ENCODE measurements at places on chromosomes 1 and 21.

DNA sequence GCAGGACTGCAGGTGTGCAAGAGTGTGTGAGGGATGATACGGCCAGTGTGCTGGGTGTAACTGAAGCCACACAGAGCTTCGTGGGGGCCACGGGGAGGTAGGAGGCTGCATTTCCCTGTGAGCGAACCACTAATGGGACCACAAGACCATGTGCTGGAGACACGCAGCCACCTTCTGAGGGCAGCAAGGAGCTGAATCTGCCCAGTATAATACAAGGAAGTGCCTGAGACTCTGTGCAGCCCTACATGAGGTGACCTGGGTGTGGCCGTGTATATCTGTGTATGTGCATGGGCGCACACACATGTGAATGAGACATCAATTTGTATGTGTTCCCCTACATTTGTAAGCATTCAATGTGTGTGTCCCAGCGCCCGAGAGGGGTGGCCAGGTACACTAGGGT is 50.8 kb downstream of the CHD5 start:
- DNase-seq = no peak

DNA sequence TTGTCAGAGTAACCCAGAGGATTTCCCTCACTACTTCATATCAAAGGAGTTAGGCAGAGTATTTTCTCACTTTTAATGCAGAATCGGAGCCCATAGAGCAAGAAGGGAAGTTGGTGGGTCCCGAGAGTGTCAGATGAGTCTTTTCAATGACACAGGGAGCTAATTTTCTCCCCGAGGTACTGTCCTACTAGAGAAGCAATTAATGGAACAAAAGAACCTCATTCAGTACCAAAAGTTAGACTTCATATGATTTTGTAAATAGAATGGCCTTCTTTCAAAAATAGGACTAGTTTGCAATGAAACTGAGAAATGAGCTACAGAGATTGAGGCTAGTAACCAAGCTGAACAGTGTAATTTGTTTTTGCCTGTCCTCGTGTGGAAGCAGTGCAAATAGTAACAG is 3.9 kb downstream of the NCAM2 start:
- DNase-seq = no peak

DNA sequence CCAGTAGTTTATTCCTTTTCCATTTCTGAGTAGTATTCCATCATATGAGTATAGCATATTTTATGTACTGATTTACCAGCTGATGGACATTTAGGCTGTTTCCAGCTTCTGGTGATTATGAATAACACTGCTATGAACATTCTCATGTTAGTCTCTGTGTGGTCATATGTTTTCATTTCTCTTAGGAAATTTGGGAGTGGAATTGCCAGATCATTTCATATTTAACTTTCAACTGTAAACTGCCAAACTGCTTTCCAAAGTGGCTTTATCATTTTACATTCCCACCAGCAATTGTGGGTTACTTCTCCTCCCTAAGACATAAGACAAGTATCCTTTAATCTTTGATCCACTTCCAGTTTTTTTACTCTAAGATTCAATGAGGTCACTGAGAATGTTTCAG is 85.7 kb upstream of the RALGPS2 start:
- no peak for DNase-seq

DNA sequence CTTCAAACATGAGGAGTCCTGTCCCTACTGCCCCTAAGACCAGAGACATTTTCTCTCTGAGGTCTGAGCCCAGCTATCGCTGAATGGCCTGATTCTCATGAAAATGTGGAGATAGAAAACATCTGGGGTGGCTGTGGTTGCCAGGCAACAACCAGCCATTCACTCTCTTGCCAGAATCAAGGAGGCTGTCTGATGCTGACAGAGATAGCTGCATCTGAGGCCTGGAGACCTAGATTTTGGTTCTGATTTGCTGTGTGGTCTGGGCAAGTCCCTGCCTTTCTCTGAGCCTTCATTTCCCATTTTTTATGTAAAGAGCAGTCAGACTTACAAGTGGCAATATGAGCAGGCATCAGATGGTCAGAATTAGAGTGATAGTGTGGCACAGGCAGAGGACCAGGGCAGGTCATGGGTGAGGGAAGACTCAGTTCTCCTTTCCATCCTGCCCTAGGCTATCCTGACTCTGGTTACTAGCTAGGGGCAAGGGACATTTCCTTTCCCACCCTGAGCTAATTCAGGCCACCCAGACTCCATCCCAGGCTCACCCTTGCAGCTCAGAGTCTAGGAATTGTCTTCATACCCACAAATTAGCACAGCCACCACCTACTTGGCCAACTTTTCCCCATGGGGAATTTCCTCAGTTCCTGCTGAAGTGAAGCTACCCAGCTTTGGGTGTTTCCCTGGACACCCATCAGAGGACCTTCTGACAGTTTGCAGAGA is 20.0 kb upstream of the RNF19B start:
- DNase-seq = no peak

GRCh38 chr1:229087906-229088305 is 183.0 kb upstream of the RAB4A start:
- no peak for DNase-seq

GRCh38 chr1:54287801-54288211 is 87.8 kb downstream of the MRPL37 start:
- DNase-seq = no peak

GRCh38 chr1:234692966-234693580 is 83.1 kb upstream of the IRF2BP2 start:
- DNase-seq = no peak

GRCh38 chr1:76300556-76300955 is 226.0 kb downstream of the ST6GALNAC3 start:
- DNase-seq = no peak

DNA sequence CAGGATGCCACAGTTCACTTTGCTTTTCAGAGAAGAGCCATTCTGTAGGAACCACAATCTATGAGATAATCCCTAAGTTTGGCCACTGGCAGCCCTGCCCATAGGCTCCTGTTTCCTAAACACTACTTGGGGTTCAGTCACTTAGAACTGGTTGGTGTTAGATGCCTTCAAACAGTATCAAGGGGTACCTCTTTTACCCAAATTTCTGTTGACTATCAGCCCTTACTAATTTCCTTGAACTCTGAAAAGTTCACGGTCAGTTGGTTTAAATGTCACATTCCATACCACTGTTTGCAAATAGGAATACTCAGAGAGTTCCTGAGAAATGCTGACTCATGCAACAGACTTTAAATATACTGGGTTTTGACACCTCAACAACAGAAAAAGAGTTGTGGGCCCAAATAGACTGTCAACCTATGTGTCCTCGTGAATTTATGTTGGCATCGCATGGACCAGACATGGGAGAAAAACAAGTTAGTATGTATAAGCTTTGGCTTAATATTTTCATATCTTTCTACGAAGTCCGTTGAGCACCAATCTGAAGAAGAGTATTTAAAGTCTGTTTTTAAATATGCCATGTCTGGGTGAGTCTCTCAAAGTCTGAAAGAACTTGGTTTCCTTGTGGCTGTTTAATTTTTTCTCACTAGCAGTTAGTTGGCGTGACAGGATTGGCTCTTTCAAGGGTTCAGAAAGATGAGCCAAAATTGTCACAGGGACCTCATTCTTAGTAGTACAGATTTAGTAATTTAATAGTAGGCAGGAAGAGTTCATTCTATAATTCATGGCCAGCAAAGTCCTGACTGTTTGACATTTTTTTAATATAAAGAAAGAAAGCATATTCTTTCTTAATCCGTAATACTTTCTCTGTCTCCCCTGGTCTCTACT is 56.5 kb upstream of the ZNF326 start:
- DNase-seq = no peak

DNA sequence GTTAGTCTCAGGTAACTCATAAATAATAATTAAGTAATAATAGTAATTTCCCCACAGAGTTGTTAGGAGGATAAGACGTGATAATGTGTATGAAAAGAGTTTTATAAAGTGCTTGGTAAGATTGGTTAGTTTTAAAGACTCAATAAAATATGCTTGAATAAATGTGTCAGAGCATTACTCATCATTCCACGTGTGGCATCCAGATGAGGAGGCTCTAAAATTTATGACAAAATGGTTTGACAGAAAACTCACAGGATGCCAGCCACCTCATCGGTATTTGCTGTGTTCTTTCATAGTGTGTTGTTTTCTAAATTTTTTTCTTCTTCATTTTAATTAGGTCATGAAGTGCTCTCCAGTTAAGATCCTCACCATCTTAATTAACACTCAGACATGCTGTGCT is 19.1 kb upstream of the SPAG17 start:
- DNase-seq = no peak

- DNase-seq = no peak
These were observed 7.5 kb upstream of the PTPN7 start for GRCh38 chr1:202167708-202168415.

- no peak for DNase-seq
These were observed 8.7 kb upstream of the LSM10 start for GRCh38 chr1:36406440-36406839.

- DNase-seq = peak; percentile 59
These were observed 648 bp downstream of the FAM76A start for GRCh38 chr1:27726173-27727044.

DNA sequence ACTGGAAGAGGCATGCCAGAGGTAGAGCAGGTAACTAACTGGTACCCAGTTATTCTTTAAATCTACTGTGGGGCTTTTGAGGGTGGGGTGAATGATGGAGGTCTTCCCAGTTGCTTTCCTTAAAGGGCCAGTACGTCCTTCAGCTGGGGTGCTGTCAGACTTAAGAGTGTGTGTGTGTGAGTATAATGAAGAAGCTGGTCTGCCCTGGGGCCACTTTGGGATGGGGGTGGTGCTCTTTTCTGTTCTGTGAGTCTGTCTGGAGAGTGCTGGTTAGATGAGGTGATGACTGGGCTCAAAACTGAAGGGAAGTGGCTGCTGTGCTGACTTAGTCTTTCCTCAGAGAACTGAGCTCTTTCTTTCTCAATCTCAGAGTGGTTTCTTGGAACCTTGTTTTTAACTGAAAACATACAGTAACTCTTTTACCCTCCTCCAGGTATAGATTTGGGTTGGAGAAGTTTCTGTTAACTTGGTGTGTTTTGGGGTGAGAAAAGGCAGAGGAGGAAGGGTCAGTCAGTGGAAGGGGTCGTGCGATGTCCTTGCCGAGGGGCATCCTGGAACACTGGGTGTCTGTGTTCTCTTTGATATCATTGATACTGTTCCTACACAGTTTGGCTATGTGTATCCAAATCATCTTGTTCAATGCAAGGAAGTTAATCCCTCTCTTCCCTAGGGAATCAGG is 746 bp downstream of the MACF1 start:
- peak; percentile 80 for DNase-seq

GRCh38 chr1:155859881-155860871 is 809 bp downstream of the SYT11 start:
- peak; percentile 59 for DNase-seq

DNA sequence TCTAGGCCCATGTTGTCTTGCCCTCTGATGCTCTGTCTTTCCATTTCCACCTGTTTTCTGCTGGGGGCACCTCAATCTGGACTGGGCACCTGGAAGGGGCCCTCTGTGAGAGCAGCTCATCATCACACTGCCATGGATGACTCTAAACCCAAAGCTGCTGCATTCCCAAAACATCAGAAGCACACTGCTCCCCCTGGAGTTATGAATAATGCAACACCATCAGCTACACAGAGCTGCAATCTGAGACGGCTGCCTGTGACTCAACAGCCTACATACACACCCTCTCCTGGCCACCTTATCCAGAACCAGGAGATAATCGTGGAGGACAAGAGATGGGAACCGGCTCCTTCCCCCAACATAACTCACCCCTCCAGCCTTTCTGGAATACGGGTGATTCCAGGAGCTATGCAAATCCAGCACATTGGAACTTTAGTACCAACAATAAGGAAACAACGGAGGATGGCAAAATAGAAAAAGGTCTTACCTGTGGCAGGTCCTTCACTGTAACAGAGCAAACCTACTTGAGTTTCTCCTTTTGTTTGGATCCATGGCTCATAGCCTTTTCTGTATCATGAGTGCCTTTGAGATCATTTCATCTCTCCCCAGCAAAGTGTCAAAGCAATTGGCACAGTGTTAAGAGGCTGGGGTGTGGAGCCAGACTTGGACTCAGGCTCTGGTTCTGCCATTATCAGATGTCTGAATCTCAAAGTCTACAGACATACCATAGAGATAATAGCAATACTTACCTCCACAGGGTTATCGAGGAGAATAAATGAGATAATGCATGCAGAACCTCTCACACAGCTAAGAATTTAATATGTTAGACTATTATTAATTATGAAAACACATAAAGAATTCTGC is 29.3 kb downstream of the AK2 start:
- DNase-seq = no peak

DNA sequence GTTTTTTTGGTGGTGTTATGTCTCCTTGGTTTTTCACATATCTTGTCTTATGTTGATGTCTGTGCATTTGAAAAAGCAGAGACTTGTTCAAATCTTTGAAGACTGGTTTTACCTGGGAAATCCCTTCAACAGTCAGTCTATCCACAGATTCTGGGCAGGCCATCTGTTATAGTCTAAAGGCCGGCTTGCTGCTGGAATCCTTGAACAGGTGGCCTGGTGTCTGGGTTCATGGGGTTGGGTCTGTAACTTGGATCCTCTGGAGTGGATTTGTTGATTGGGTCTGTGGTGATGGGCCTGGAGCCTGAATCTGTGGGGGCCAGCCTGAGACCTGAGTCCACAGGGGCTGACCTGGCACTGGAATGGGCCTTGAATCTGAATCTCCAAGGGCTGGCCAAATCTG is 12.2 kb downstream of the LORICRIN start:
- DNase-seq = no peak

DNA sequence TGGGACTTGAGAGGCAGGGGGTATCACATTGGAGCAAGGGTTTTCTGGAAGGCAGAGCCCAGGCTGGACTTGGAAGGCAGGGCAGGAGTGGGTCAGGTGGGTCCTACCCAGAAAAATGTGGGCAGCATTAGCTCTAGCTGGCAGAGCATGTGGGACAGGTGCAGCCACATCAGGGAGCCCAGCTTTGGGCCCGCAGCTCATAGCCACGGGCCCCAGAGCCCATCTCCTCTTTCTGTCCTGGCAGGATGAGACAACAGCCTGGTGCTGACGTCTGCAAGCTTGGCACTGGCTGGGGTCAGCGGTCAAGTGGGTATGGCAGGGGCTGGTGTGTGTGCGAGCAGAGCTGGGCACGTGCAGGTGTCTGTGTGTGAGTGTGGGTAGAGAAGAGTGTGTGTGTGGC is 154.7 kb downstream of the GRIK3 start:
- DNase-seq = no peak

- DNase-seq = no peak
These were observed 61.4 kb downstream of the BRINP3 start for GRCh38 chr1:190416239-190416638.

DNA sequence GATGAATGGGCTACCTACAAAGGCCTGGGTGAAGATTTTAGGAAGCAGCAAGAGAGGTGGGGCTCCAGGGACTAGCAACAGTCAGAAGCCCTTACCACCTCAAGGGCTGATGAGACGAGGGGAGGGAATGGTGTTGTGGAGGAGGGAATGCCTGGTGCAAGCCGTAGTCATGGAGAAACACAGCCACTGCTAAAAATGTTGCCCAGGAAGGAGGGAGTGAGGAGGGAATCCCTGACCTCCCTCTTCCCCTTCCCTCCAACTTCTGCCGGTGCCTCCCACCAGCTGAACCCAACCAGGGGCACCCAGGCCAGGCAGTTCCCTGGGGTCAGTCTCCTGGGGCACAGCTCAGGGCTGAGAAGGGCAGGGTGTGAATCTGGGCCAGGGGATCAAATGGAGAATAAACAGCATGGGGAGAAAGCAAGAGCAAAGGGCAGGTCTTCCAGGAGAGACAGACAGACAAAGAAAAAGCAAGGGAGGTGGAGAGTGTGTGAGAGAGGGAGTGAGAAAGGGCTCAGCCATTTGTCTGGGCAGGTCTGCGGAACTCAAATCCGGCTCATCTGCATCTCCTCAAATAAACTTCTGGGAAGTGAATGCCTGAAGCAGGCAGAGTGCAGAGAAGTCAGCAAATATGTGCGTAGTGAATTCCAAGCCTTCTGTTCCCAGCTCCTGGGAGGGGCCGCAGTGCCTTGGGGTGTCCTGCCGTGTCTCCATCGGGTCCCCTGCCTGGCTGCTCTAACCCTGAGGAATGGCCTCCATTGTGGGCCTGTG is 27.1 kb upstream of the POU3F1 start:
- DNase-seq = no peak

Measured in activated CD4-positive, alpha-beta T cell treated with anti-CD3 and anti-CD28 coated beads, Interleukin-2, amount 50 U/mL, for 48 hours (primary cell).